ENCODE measurements at places on chromosomes 13 and 19.

- no peak for DNase-seq
These were observed 32.3 kb upstream of the MATK start for GRCh38 chr19:3818466-3818865.

DNA sequence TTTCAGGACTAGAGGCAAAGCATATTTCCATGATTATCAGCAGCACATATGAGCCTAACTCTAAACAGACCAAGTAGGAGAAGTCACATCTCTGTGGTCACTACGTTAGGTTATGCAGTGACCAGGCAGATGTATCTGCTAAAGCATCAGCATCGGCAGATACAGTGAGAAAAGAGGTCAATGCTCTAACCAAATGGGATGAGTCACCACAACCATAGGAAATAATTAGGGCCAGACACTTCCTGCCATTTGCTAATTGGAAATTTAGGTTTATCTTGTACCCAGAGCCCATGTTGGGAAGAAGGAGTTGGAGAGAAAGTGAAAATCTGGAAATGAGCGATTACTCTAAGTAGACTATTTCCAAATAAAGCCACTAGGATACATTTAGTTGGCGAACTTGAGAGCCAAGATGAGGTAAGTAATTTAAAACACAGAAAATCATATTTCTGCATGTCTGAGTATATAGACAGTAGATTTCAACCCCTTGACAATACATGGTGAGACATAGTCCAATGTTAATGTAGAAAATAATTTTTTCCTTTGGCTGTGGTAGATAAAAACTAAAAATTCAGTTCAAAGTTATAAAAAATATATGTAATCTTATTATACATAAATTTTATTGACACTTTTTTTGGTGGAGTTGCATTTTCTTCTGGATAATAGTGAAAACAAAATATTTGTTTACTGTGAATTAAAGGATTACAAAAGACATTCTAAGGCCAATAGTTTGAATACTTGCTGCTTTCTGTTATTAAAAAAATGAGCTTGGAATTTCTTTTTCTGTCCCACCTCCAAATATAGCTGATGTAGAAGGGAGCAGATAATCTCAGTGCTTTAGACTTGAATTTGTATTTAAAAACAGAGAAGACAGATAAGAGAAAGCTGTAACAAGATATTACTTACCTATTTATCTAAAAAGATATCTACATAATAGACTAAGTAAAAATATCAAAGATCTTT lies 104.4 kb upstream of the CSNK1A1L start:
- no peak for DNase-seq

DNA sequence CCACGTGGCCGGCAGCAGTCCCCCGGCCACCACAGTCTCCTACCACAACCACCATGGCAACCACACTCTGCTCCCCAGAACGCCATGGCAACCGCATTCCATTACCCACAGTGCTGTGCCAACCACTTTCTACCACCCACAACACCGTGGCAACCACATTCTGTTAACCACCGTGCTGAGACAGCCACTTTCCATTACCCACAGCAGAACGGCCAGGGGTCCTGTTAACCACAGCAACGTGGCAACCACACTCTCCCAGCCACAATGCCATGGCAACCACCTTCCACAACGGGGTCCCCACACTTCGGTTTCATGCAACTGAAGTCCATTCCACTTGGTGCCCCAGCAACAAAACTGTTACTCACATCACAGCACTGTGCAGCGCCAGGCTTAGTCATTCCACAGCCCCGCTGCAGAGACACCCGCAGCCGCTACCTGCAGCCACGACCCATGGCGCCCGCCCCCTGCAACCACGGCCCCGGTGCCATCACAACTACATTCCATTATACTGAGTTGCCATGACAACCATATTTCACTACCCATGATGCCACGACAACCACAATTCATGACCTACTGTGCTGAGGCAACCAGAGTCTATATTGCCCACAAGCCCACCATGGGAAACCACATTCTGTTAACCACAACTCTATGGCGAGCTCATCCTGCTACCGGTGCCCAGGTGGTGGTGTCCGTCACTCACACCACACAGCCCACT lies 10.0 kb downstream of the DPF1 start:
- no peak for DNase-seq

DNA sequence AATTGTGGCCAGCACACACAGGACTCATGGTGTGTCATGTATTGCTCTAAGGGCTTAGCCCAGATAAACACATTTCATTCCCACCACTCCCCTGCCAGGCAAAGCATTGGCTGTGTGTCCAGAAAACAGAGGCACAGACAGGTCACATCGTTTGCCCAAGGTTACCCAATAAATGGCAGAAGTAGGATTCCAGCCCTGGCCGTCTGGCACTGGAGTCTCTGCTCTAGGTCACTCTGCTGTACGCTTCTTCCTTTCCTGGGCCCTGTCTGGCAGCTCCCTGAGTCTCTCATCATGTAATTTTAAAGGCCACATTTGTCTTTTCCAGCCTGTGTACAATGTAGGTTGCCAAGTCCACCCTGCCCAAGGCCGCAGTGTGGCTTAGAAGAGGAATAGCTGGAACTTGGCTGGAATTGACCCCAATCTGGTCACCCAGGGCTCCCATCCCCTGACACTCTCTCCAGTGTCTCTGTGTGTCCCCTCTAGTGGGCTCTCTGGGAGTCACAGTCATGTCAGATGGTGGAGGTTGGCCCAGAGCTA lies 264.5 kb upstream of the TSHZ3 start:
- DNase-seq, result no peak
